ENCODE measurements at places on chromosomes 7 and 10.
A peak's percentile ranks its signal among the peaks of the same experiment; 100 is the strongest.

DNA sequence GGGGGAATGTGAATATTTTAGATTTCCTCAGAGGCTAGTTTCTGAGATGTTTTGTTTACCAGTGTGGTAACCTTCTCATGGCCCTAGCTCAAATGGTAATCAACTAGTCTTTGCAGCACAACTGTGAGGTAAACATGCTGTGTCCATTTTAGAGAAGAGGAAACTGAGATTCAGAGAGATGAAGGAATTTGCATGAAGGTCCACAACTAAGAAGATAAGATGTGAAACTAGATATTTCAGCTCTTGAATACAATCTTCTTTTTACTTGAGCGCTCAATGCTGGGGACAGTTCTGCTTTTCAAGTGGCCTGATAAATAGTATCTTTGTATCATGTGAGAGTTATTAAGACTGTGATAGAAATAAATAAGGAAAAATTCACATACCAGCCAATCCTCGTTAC, 245.4 kb downstream of the AUTS2 start:
- H3K27me3 ChIP-seq: no peaks in the 10 kb centered on the region
- no peaks in the 10 kb centered on the region for H3K36me3 ChIP-seq
- H3K4me1 ChIP-seq: peaks cover 54% of the 10 kb centered on the region
- no peak overlapping the region for H3K4me3 ChIP-seq
- DNase-seq: no peak

DNA sequence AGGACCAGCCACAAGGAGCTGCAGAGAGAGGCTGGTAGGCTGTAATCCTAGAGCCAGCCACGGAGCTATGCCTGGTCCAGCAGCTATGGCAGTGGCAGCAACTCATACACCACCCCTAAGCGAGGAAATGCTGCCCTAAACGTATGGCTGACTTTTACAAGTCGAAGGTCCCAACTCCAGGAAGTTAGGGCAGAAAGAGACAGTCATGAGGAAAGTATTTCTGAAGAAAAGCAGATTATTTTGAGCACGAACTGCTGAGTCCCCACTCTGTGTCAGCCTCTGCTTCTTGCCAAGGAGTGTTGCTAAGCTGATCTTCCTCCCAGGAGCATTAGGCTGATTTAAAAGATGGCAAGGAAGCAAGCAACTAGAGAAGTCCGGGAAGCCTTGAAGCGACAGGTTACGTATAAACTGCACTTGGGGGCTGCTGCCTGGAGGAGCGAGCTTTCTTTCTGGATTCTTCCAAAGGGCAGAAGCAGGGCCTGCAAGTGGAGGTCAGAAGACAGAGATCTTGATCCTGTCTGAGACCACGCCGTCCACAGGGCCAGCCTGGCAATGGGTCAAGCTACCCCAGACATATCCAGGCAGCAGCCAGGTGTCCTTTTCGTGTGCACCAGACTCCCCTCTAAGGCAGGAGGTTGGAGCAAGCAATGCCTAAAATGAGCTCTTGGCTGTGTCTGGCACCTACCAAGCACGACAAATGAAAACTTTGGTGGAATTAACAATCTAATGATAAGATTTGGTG, 39.4 kb downstream of the PLXNA4 start:
- H3K27ac ChIP-seq: no peak overlapping the region
- H3K4me1 ChIP-seq: peaks cover 40% of the 10 kb centered on the region
- H3K27me3 ChIP-seq: peaks cover 39% of the 10 kb centered on the region

- H3K4me3 ChIP-seq: no peak overlapping the region
- DNase-seq: no peak
- H3K27ac ChIP-seq: no peak overlapping the region
- H3K4me1 ChIP-seq: peaks cover 45% of the 10 kb centered on the region
- no peaks in the 10 kb centered on the region for H3K36me3 ChIP-seq
These were observed 122.6 kb downstream of the ITIH5 start for GRCh38 chr10:7544203-7544602.

- no peak overlapping the region for H3K27ac ChIP-seq
- no peak for DNase-seq
- peaks cover 11% of the 10 kb centered on the region for H3K4me1 ChIP-seq
- H3K27me3 ChIP-seq: peaks cover 5% of the 10 kb centered on the region
These were observed 1061.1 kb downstream of the SORCS3 start for GRCh38 chr10:105702211-105702610.

- DNase-seq: no peak
- H3K4me3 ChIP-seq: peak overlapping the region; percentile 98
- H3K36me3 ChIP-seq: peaks cover 26% of the 10 kb centered on the region
- H3K27me3 ChIP-seq: peaks cover 4% of the 10 kb centered on the region
- no peak overlapping the region for H3K27ac ChIP-seq
- peaks cover 50% of the 10 kb centered on the region for H3K4me1 ChIP-seq
These were observed 1.4 kb downstream of the BTAF1 start for GRCh38 chr10:91925022-91925320.

GRCh38 chr10:89738551-89739209, 37.3 kb downstream of the KIF20B start:
- no peaks in the 10 kb centered on the region for H3K4me1 ChIP-seq
- peaks cover 40% of the 10 kb centered on the region for H3K36me3 ChIP-seq
- H3K27ac ChIP-seq: no peak overlapping the region
- DNase-seq: no peak

DNA sequence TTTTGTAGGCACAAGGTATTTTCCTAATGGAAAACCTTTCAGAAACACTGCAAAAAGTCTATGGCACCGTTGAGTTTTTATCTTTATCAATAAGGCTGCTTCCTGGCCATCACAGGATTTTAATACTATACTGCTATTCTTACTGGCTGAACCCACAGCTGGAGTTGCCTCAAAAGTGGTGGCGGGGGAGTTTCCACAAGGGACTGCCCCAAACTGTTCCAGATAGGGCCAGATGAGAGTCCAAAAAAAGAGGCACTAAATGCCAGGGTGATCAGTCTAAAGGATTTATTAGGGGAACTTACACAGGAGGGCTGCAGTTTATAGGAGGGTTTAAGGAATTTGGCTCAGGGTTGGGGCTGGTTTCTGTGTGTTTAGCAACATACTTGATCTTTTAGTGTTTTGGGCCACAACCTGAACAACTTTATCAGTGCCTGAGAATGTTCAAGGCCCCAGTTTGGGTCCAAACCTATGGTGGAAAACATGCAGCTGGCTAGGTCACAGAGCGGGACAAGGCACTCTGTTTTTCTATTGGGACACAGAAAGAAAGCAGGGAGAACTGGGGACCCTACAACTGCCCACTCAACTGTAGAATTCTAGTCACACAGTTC, 41.4 kb downstream of the STAM start:
- no peak for DNase-seq
- no peak overlapping the region for H3K4me3 ChIP-seq
- H3K4me1 ChIP-seq: peaks cover 15% of the 10 kb centered on the region
- H3K27ac ChIP-seq: peak overlapping the region; percentile 39
- peaks cover 47% of the 10 kb centered on the region for H3K36me3 ChIP-seq

DNA sequence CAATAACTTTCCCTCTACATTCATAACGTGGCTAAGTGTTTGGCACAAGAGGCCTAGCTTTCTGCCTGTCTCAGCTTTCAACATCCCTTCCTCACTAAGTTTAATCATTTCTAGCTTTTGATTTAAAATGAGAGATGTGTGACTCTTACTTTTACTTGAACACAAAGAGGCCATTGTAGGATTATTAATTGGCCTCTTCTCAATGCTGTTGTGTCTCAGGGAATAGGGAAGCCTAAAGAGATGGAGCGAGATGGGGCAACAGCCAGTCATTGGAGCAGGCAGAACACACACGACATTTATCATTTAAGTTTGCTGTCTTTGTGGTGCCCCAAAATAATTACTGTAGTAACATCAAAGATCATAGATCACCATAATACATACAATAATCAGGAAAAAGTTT, 167.1 kb upstream of the TRIM24 start:
- no peak overlapping the region for H3K4me3 ChIP-seq
- H3K4me1 ChIP-seq: no peaks in the 10 kb centered on the region
- no peak overlapping the region for H3K27ac ChIP-seq
- no peaks in the 10 kb centered on the region for H3K27me3 ChIP-seq
- DNase-seq: no peak
- no peaks in the 10 kb centered on the region for H3K36me3 ChIP-seq

- H3K4me3 ChIP-seq: peak overlapping the region; percentile 45
- H3K36me3 ChIP-seq: peaks cover 18% of the 10 kb centered on the region
- H3K27ac ChIP-seq: peak overlapping the region; percentile 74
- H3K27me3 ChIP-seq: peaks cover 6% of the 10 kb centered on the region
- H3K4me1 ChIP-seq: peaks cover 60% of the 10 kb centered on the region
These were observed 103.5 kb downstream of the FAM53B start for GRCh38 chr10:124640538-124641231.

GRCh38 chr10:131630772-131631258, 270.0 kb upstream of the PPP2R2D start:
- H3K27me3 ChIP-seq: peaks cover 14% of the 10 kb centered on the region
- peaks cover 10% of the 10 kb centered on the region for H3K36me3 ChIP-seq
- no peak overlapping the region for H3K27ac ChIP-seq
- no peak overlapping the region for H3K4me3 ChIP-seq
- H3K4me1 ChIP-seq: no peaks in the 10 kb centered on the region
- DNase-seq: no peak

- H3K36me3 ChIP-seq: no peaks in the 10 kb centered on the region
- no peaks in the 10 kb centered on the region for H3K4me1 ChIP-seq
- no peaks in the 10 kb centered on the region for H3K27me3 ChIP-seq
These were observed 62.9 kb upstream of the AASS start for GRCh38 chr7:122206985-122207384.

DNA sequence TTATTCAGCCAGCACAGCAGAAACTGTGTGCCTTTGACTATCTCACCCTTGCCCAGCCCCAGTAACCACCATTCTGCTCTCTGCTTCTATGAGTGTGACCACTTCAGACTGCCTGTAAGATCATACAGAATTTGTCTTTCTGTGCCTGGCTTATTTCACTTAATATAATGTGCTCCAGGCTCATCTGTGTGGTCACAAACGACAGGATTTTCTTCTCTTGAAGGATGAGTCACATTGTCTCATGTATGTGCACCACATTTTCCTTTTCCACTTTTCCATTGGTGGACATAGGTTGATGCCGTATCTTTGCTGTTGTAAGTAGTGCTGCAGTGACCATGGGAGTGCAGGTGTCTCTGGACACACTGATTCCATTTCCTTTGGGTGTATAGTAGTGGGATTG, 122.5 kb upstream of the LANCL2 start:
- no peaks in the 10 kb centered on the region for H3K36me3 ChIP-seq
- H3K27ac ChIP-seq: no peak overlapping the region
- peaks cover 17% of the 10 kb centered on the region for H3K27me3 ChIP-seq
- no peak overlapping the region for H3K4me3 ChIP-seq
- DNase-seq: no peak

- DNase-seq: no peak
- peaks cover 6% of the 10 kb centered on the region for H3K27me3 ChIP-seq
- peaks cover 6% of the 10 kb centered on the region for H3K4me1 ChIP-seq
- H3K36me3 ChIP-seq: no peaks in the 10 kb centered on the region
These were observed 206.7 kb downstream of the POU6F2 start for GRCh38 chr7:39184391-39184790.

- H3K4me3 ChIP-seq: no peak overlapping the region
- H3K27ac ChIP-seq: peak overlapping the region; percentile 4
- peak; percentile 7 for DNase-seq
- H3K27me3 ChIP-seq: no peaks in the 10 kb centered on the region
These were observed 136.5 kb downstream of the EPC1 start for GRCh38 chr10:32210306-32211045.

DNA sequence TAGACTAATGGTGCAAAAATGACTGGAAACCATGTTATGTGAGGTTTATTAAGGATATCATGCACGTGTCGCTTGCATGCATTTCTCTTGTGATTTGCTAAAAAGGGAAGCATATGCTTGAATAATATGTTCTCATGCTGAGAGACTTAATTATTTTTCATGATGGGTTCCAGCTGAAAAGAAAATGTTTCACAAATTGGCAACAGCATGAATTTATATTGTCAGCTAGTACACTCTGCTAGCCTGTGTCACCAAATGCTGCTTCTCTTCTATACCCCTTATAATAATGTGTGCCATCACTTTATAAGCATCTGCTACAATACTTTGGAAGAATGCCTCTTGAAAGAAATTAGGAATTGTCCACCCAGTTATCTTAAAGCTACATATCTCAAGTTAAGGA, 63.0 kb downstream of the GNAI1 start:
- H3K36me3 ChIP-seq: peaks cover 52% of the 10 kb centered on the region
- no peak overlapping the region for H3K27ac ChIP-seq
- H3K4me3 ChIP-seq: no peak overlapping the region
- no peaks in the 10 kb centered on the region for H3K27me3 ChIP-seq
- H3K4me1 ChIP-seq: peaks cover 1% of the 10 kb centered on the region
- no peak for DNase-seq

DNA sequence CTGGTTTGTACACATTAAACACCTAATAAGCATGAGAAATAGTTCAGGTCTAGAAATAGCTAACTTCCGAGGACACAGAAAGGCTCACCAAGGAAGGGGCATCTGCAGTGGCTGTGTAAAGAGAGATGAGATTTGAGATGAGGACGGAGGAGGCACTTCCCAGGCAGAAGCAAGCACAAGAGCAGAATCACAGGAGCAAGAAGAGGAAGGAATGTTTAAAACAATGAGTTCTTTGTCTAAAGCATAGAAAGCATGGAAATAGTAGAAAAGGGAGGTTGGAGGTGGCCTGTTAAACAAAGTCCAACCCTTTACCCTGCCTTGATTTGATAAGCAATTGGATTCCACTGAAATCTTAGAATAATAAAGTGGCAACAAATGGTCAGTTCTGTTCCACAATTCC, 11.6 kb upstream of the PON3 start:
- no peak overlapping the region for H3K4me3 ChIP-seq
- no peak for DNase-seq
- peak overlapping the region; percentile 69 for H3K27ac ChIP-seq
- no peaks in the 10 kb centered on the region for H3K27me3 ChIP-seq
- H3K4me1 ChIP-seq: peaks cover 8% of the 10 kb centered on the region

DNA sequence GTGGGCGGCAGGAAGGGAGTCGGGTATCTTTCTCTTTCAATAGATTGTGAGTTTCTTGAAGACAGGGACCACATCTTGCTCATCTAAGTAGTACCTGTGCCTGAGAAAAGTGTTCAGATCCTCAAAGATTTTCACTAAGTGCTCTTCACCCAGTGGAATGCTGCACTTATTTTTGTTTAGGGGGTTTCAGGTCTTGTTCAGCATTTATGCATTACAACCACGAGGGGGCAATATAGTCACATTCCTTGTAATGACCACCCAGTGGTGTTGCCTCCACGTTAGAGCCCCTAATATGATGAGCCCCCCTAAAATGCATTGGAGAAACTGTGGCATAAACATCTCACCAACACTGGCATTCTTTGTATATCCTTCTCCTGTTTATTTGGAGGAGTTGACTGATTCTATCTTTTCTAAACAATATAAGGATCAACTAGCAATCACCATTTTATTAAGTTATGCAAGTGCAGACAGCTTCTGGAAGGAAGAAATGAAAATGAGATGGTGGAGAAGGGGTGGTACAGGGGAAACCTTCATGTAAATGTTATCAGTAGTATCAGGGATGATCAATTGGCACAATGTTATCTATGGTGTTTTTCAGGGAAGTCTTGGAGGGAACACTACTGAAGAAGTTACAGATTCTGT, 3.1 kb upstream of the PAPSS2 start:
- no peaks in the 10 kb centered on the region for H3K36me3 ChIP-seq
- H3K4me3 ChIP-seq: no peak overlapping the region
- H3K4me1 ChIP-seq: peaks cover 20% of the 10 kb centered on the region
- peaks cover 41% of the 10 kb centered on the region for H3K27me3 ChIP-seq
- no peak overlapping the region for H3K27ac ChIP-seq
- peak; percentile 16 for DNase-seq

Data from nephron progenitor cell (in vitro differentiated cells).